ENCODE measurements at places on chromosomes 11 and 22.

DNA sequence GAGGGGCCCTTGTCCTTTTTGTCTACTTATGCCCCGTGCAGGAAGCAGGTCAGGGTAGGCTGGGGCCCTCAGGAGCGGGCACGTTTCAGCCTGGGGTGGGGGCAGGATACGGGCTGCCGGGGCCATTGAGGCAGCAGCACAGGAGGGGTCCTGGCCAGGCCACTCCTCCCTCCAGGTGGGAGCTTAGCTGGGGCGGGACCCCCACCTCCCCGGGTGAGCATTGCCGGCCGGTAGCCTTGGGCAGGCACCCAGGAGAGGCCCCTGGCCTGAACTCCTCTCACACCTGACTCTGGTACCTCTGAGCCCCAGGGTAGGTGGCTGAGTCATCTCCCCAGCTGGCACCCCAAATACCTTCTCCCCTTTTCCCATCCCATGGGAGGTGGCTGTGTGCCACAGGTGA, 5.0 kb upstream of the MUC6 start:
- DNase-seq: no peak

DNA sequence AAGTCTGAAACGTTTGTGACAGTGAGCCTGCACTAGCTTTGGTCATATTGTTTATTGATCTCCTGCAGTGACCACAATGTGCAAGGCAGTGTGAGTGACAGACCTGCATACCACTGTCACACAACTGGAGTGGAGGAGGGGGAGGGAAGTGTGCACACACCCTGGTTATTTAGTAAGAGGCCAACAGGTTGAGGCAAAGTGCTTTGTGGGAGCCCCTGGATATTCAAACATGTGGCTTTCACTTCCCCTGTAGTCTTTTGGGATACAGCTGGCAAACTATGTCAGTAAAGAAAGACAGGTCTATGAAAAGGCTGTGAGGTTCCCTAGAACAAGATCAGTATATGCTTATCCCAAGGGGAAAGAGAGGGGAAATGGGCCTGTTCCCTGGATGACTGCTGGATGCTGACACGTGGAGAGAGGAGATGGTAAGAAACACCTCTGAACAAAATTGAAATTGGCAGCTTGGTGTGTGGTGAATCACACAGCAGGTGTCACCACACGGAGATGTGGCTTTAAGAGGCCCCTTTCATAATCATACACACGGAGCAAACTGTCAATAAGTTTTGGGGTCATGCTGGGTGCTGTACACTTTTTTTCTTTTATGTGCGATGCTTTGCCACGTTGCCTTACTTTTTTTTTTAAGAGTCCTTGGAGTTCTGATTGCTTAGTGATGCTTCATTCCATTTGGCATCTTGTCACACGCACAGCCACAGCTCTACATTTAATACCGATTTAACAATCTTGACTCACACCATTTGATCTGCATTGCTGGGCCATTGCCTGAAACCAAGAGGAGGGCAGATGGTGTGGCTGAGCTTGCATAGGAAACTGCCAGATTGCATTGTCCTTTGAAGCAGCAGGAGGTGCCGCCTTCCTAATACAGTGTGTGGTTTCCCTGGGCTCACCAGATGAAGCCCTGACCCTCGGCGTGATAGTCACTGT, 11.3 kb downstream of the OSBP2 start:
- DNase-seq: no peak

DNA sequence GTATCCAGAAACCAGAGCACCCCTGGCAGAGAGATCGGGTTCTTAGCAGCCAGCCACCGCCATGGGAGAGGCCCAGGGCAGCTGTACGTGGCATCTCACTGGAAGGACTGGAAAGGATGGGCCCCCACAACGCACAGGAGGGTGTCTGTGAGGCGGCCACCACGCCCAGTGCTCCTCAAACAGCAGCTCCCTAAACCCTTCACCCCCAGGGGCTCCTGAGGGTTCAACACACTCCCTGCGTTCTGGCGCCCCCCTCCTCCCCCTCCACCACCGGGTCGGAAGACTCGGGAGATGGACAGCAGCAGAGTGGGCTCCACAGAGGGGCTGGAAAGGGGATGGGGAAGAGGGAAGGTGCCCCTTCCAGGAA, 1.1 kb downstream of the MAPK12 start:
- DNase-seq: no peak

- no peak for DNase-seq
Measured at GRCh38 chr11:69683764-69684333, 8.7 kb upstream of the LTO1 start.

GRCh38 chr11:8101421-8101820, 20.4 kb downstream of the TUB start:
- DNase-seq: no peak

- no peak for DNase-seq
Measured at GRCh38 chr11:65557280-65558001, 718 bp downstream of the LTBP3 start.

GRCh38 chr11:58639669-58640068, 17.2 kb downstream of the CNTF start:
- no peak for DNase-seq

- no peak for DNase-seq
Measured at GRCh38 chr11:64077607-64078006, 41.9 kb downstream of the FLRT1 start.

- DNase-seq: no peak
Measured at GRCh38 chr22:45977551-45978274, 751 bp upstream of the WNT7B start.

GRCh38 chr11:14190992-14191778, 167.8 kb downstream of the RRAS2 start:
- no peak for DNase-seq

GRCh38 chr11:65918211-65919140, at the start of gene C11orf68:
Gene C11orf68, minus strand, starts transcription at chr11:65919062. Its CDS starts 31 bp downstream, at chr11:65919031.
- no peak for DNase-seq

- no peak for DNase-seq
Measured at GRCh38 chr11:104522123-104522522, 358.2 kb upstream of the PDGFD start.

- DNase-seq: no peak
Measured at GRCh38 chr11:28257761-28258160, 149.6 kb downstream of the METTL15 start.

- DNase-seq: no peak
Measured at GRCh38 chr11:119896387-119897045, 167.5 kb upstream of the NECTIN1 start.

- no peak for DNase-seq
Measured at GRCh38 chr22:50626850-50627641, 906 bp downstream of the ARSA start.

DNA sequence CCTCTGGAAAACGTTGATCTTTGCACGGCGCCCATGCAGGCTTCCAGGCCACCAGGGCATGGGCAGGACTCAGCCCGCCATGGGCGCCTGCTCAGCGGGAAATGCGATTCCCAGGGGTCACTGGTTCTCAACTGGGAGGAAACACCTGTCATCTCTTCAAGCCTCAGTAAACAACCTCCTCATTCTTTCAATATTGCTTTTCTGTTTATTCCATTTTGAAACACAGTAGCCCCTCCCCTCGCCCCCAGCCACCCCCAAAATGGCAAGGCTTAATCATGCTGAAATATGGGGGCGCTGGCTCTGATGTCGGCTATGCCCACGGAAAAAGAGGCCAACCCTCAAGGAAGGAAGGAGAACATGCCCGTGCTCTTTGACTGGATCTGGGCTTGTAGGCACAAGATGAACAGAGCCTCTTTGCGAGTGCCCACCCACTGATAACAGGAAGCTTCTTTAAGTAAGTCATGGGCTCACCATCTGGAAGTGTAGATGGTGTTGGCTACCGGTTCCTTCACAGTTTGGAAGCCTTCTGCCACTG, 594 bp upstream of the POU2AF1 start:
- DNase-seq: no peak

- DNase-seq: no peak
Measured at GRCh38 chr22:42035256-42035655, 35.4 kb downstream of the NAGA start.

GRCh38 chr22:30219049-30219654, 27.4 kb downstream of the LIF start:
- DNase-seq: no peak

- DNase-seq: no peak
Measured at GRCh38 chr11:46161201-46161600, 39.9 kb upstream of the PHF21A start.

DNA sequence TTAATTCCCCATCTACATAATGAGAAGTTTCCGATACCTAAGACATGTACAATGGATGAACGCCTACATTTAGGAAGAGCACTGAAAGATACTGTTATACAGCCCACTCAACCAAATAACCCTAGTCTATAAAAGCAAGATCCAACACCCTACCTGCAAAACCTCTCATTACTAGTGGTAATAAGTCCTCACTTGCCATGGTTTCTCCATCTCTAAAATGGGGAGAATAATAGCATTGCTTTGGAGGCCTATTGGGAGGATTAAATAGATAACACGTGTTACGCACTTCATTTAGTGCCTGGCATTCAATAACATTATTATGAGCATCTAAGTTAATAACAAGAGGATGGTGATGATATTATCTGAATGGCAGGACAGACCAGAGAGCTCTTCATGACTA, 16.9 kb downstream of the LGR4 start:
- no peak for DNase-seq

DNA sequence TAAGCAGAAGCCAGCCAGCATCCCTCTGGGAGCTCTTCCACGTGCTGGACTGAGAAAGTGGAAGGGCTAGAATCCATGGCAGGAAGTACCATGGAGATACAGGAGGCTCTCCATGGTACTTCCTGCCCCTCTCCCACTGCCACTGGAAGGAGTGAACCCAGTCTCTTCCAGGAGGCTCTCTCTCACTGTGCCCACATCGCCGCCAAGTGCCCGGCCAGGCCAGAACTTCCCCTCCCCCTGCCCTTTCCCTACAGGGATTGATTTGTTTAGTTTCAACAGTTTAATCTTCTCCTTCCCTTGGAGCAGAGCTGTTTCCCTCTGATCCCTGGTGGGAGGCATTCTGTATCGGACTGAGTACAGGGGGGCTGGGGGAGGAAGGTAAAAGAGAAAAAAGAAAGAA, 133.6 kb downstream of the DSCAML1 start:
- no peak for DNase-seq

GRCh38 chr11:1152316-1153104, 5.2 kb upstream of the MUC5AC start:
- DNase-seq: no peak

DNA sequence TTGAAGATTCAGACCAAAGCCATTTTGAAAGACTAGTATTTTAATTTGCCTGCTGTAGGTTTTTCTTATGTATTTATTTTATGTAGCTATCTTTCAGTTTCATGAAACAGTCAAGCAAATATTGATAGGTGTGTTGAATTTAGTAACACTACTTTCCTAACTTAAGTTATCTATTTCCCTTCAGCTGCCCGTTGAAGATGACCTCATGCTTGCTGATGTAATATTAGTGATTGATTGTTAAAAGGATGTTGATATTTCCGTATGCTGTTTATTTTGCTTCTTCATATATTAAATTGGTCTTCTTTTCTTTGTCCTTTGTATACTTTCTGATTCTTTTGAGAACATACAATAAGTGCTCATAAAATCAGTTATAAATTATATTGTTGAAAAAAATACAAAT, 86.8 kb upstream of the CHORDC1 start:
- no peak for DNase-seq

DNA sequence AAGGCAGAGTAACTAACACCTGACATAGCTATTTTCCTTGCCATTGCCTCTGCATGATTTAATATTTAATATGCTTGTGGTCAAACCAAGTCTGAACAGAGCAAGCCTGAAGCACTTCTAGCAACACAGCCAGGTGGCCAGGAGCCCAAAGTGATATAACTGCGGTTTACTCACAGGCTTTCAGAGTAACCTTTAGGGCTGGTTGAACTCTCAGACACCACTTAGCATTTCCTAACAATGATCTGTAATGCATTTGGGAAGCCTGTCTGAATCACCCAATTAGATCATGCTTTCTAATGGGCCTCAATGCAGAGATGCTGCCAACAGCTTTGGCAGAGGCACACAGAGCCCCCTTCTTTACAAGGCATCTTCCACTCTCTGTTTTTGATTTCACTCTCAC, 96.1 kb downstream of the FDX1 start:
- DNase-seq: no peak

GRCh38 chr22:36510384-36510783, 3.5 kb upstream of the FOXRED2 start:
- DNase-seq: no peak

GRCh38 chr11:107252429-107253161, 205.0 kb downstream of the CWF19L2 start:
- no peak for DNase-seq

GRCh38 chr11:98734686-98735085, 286.1 kb upstream of the CNTN5 start:
- DNase-seq: no peak

DNA sequence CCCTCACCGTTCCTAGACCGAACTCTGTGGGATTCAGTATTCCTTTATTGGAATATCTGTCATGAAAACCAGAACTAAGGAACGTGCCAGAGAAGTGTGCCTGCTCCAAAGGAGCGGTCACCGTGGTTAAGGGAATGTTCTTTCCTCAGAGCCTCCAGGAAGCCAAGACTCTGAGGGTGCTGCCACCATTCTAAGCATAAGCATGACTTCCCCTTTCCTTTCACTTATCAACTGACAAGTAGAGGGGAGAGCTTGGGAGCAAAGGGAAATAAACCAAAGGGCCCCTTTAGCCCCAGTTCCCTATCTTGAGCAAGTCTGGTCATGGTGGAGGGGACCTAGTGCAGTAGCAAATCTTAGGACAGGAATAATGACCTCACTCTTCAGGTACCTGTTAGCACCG, 26.8 kb downstream of the CTR9 start:
- no peak for DNase-seq

DNA sequence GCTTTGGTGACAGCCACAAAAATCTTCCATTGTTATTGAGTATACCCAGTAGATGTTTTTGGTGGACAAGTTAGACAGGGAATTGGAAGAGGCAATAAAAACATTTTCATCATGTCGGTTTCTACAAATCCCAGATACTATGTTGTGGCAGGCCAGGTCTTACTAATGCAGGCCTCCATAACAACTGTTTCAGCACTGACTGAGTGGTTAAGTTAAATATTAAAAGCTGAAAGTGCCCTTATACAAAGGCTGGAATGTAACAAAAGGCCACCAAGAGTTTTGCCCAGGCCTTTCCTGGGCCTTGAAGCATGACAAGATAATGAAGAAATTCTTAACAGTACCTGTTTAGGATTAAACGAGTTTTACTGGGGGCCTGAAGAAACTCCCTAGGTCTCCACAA, 29.3 kb downstream of the DMC1 start:
- DNase-seq: no peak

DNA sequence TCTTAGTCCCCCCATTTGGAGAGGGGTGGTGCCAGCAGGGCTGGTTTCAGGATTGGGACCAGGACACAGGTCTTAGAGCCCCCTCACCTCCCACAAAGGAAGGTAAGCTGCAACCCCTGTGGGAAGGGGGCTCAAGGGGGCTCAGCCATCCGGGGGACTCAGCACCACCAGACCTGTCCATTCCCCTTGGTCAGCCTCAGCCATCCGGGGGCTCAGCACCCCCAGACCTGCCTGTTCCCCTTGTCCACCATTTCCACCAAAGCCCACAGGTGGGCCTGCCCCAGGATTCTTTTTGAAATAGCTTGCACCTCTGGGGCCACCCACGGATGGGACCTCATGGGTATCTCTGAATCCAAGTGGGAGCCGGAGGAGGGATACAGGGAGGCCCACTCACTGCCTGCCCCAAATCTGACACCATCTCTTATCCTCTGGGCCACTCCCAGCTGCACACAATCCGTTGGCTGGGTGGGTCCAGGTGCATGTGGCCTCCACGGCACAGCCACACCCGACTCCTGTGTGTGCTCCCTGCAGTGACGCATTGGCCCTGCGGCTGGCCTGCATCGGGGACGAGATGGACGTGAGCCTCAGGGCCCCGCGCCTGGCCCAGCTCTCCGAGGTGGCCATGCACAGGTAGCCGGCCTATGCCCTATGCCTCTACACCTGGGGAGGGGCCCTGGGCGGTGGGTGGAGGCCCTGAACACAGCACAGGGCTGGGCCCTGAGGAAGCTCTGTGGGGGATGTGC, 15.9 kb downstream of the MCAT start:
- no peak for DNase-seq
